Erythroblast (primary cell): ENCODE measurements at places on chromosomes 5 and 9.

DNA sequence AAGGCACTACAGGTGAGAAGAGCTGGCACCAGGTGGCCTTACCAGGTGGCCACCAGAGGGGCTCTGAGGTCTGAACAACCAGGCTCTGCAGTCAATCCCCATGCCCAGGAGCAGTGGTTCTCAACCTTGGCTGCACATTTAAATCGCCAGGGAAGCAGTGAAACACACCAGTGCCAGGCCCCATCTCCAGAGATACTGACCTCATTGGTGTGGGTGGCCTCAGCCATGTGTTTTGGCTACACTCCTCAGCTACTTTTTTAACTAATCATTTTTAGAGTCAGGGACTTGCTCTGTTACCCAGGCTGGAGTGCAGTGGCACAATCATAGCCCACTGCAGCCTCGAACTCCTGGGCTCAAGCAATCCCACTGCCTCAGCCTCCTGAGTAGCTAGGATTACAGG lies 56.0 kb downstream of the GABBR2 start:
- no peak for DNase-seq

GRCh38 chr5:164336906-164337305 lies 831.5 kb downstream of the MAT2B start:
- DNase-seq: no peak

DNA sequence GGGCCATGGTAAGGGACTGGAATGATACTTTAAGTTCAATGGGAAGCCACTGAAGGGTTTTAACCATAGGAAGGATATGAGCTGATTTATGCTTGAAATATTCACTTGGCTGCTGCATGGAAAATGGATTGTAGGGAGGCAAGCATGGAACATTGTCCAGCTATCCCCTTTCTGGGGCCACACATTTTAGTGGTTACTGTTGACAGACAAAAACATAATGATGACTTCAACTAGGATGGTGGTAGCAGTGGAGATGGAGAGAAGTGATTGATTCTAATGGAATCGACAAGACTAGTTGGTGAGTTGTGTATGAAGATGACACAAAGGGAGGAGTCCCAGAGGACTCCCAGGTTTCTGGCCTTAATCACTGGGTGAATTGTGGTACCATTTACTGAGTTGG lies 6.2 kb upstream of the FCHSD1 start:
- no peak for DNase-seq

DNA sequence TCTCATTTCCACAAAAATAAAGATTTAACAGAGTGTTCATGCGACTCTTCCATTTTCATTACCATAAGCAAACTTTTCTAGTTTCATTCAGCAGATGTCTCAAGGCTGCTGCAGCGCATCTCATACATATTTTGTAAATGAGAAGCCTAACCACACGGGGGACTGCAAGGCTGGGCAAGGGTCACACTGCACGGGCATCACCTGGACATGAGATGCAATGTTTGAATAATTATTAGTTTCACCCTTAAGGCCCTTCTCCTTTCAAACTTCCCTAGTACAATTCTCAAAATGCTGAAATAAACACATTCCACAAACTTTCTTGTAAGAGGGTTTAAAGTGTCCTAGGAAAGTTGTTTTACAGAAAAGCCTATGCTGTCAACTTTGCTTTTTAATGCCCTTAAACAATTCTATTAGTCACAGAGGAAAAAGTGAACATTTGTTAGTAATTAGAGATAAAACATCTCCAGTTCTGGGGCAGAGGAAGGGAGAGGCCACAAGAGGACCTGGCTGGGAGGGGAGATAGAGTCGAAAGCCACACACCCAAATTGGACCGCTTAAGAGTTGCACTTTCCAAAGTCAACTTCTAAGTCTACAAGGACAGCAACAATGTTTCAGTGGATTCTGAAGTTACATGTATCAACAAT lies 1.3 kb downstream of the DENND1A start:
- peak; percentile 83 for DNase-seq

GRCh38 chr5:127203818-127204217 lies 86.8 kb upstream of the MEGF10 start:
- no peak for DNase-seq

DNA sequence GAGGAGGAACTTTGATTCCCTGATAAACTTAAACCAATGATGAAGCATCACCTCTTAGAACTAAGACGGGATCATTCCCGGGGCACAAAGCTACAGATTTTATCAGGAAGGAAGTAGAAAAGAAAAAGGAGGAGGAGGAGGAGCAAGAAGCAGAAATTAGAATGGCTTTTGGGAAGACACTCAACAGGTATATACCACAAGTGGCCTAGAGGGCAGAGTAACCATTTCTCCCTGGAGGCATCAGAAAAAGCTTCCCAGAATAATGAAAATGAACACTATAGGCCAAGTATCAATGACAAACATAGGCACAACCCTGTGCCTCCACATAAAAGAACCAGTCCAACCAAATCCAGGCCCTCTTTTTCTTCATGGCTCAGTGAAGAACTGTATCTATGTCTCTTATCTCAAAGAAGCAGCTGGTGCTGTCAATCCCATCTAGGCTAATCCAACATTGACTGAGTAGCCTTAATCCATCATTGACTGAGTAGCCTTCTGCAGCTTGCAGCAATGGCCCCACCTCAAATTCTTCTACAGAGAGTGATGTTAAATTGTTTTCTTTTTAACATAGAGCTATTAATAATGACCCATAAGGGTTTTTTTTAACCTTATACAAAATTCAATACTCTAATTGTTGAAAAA lies 178.8 kb upstream of the KIF2A start:
- no peak for DNase-seq

- DNase-seq: no peak
These were observed 176.1 kb upstream of the NREP start for GRCh38 chr5:111933086-111933485.

DNA sequence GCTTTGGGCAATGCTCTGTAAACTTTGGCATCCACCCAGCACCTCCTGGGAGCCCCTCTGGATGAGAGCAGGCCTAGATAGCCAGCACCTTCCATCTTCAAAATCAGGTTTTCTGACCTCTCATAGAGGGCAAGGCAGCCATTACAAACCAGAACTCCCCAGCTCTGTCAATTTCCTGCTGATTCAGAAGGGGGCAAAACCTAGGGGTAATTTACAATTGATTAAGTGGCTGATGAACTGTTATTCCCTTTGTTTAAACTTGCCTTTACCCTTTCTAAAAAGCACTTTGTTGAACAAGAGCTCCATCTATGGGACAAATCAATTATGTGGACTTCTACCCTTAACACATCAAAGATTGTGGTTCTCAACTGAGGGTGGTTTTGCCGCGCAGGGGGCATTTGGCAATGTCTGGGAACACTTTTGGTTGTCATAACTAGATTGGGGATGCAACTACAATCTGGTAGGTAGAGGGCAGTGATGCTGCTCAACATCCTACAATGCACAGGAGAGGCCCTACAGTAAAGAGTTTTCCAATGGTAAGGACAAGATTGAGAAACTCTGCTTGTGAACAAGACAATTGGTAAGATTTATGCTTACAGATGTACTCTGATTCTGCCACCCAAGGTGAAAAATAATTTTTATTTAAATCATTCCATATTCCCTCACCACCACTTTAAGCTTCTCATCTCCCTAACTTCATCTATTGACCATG lies 184.1 kb downstream of the MARCHF11 start:
- no peak for DNase-seq

GRCh38 chr5:57805732-57806131 lies 323.1 kb upstream of the ACTBL2 start:
- no peak for DNase-seq

DNA sequence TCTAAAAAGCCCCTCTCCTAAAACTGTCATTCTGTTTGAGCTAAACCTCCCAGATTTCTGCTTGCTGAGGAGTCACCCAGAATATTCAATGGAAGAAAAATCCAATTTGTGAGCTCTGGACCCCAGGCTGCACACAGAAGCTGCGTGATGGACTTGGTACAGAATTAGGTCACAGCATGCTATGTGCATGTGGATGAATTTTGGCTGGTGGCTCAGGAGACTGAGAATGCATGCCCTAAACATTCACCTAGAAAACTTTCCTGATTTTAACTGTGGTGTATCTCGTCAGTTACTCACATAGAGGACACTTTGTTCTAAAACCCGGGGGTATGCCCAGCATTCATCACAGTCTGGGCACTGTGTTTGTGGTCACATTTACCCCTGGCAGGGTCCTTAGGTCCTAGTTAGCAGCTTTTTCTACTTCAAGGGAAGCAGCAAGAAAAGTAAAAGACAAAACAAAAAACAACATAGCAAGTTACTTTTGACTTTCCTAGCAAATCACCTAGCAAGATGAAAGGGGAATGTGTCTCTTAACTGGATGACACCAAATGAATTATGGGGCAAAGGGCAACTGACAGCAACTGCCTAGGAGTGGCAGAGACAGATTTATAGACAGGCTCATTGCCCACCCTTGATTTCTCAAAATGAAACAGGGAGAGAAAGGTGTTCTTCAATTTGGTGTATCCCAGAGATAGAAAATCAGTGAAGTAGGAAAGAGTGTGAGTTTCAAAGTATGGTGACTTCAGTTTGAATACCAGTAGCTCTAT lies 8.3 kb upstream of the SHROOM1 start:
- no peak for DNase-seq

- no peak for DNase-seq
These were observed 749.8 kb upstream of the GRAMD2B start for GRCh38 chr5:125673359-125673950.

DNA sequence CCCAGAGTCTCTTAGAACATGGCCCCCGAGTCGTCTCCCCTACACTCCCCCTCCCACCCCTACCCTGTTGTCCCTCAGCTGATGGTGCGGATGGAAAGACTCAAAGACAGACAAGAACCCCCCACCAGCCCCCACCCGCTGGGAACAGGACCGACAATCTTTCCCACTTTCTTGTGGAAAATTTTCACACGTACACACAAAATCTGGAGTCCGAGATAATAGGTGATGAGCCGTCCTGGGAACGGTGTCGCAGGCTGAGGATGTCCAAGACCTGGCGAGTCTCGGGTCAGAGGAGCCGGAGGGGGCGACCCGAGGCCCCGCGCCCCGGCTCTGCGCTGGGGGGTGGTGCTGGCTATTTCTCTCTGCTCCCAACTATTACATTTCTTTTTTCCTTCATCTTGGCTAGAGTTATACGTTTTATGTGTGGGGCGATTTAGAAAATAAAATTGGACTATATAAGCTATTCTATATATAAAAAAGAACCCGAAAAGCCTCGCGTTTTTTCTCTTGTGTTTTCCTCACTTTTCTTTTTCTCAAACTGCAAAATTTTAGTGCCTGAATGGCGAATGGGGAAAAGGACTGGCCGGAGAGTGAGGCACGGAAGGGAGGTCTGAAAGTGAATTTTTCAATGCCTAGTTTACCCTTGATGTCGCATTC lies 188.8 kb downstream of the MEF2C start:
- DNase-seq: no peak

GRCh38 chr5:150490754-150491153 lies 17.2 kb upstream of the NDST1 start:
- no peak for DNase-seq

DNA sequence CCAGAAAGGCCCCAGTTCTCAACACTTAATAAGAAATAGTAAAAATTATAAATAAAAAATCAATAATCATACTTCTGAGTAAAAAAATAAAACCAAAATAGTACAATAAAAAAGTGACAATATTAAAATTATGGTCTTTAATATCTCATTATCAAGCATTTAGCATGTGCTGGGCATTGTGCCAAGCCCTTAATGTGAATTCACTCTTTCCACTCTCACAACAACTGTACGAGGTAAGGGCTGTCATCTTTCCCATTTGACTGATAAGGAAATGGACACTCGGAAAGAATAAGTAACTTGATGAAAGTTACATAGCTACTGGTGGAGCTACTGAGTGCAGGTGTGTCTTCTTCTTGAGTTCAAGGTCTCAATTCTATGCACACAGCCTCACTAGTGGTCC lies 43.6 kb downstream of the SEC61B start:
- DNase-seq: no peak

DNA sequence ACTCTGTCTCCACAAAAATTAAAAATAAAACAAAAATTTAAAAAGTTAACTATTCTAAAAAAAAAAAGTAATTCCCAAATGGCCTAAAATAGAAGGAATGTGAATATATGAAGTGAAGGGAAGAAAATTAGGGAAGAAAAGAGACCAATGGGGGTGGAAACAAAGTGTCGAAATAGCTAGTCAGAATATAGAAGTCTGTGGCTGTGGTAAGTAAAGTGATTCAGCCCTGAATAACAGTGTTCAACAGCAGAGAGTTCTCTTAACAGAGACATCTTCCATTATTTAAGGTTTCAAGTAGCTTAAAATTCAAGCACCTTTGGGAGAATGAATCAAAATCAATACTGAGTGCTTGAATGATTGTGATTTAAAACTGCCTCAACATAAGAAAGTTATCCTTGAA lies 51.7 kb downstream of the LPAR1 start:
- DNase-seq: no peak

DNA sequence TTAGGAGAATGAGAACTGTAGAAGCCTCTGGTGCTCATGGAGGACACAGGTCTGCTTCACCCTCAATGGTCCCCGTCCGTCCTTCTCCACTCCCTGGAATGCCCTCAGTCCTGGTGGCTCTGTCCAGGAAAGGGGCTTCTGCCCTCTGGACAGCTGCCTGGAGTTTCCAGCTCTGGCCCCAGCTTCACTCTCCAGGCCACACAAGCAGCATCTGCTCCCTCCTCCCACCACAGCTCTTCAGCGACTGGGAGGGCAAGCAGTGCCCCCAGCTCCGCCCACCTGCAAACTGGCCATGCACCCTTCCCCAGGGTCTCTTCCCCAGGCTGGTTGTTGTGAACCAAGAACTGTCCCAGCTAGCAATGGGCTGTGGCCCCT lies 4.7 kb downstream of the SARDH start:
- DNase-seq: no peak

DNA sequence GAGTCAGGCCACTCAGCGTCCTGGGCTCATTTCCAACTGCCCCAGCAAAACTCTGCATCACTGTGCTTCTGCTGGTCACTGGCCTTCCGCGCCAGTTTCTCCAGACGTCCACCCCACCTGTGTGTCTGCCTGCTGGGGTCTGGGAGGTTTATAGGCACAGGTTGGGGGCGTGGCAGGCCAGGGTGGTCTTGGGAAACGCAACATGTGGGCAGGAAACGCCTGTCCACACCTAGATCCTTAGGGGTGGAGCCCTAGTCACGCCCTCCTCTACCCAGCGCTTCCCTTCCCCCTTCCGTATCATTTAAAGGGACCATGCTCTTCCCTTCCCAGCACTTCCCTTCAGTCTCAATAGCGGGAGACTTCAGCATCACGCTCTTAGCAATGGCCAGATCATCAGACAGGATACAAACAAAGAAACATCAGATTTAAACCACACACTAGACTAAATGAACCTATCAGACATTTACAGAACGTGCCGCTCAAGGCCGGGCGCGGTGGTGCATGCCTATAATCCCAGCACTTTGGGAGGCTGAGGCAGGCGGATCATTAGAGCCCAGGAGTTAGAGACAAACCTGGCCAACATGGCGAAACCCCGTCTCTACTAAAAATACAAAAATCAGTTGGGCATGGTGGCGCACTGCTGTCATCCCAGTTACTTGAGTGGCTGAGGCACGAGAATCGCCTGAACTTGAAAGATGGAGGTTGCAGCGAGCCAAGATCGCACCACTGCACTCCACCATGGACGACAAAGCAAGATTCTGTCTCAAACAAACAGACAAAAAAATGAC lies 11.8 kb upstream of the BTNL9 start:
- DNase-seq: no peak

GRCh38 chr9:34611251-34611810 lies 566 bp downstream of the RPP25L start:
- peak; percentile 44 for DNase-seq
